ENCODE measurements at places on chromosomes 16 and 17.

GRCh38 chr17:74499992-74500391 lies 31.3 kb downstream of the CD300LB start:
- no peak for DNase-seq

GRCh38 chr16:69340095-69340644 lies 598 bp downstream of the NIP7 start:
- no peak for DNase-seq

GRCh38 chr16:2835638-2836493 lies 5.8 kb downstream of the ZG16B start:
- DNase-seq = peak; percentile 100

- no peak for DNase-seq
These were observed 1.7 kb upstream of the CHAD start for GRCh38 chr17:50470426-50470825.

DNA sequence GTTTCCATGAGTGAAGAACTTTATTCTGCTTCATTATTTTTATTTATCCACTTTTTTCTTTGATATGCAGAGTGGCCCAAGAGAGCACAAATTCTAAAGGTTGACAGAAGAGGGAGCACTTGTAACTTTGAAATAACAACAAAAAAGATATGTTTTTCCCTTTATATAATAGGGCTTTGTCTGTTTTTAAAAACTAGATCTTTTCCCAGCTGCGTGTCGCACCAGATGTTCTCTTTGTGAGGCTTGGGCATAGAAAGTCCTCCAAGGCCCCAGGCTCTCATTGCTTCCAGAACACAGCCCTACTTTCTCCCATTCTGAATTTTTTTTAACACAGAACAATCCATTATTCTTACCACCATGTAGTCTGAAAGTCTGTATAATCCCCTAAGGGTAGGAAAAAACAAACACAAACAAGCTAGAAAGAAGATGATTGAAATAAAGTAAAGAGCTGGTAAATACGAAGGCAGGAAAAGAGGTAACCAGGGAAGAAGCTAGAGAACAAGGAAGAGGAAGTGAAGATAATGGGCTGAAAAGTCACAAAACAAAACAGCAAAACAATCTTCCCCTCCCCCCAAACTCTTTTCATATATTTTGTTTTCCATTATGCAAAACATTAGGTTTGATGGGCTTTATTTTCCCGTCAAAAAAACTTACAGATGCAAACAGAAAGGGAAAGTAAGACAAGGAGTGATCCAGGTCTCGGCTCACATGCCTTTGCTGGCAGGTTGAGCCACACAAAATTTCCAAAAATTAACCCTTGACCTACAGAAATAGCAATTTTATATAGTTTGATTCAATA lies 160.4 kb downstream of the ABCA8 start:
- no peak for DNase-seq

DNA sequence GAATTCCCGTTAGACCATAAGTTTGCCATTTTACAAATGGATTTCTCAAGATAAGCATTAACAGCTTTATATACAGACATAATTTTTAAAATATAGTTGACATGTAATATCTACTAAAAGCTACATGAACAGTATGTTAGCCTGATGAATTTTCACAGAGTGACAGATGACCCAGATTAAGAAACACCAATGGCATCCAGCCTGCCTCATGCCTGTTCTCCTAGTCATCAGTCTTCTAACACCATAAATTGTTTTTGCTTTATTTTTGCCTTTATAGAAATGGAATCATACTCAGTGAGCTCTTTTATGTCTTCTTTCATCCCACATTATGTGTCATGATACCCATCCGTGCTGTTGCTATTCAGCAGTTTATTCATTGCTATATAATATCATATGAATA lies 80.0 kb downstream of the ATF7IP2 start:
- DNase-seq = no peak

- no peak for DNase-seq
These were observed 3.3 kb downstream of the CFAP20 start for GRCh38 chr16:58125781-58126335.

- DNase-seq = no peak
These were observed 5.6 kb downstream of the USH1G start for GRCh38 chr17:74917430-74917829.

- no peak for DNase-seq
These were observed 154.7 kb downstream of the C16orf78 start for GRCh38 chr16:49528060-49528865.

All from Caki2 (cell line).